ENCODE measurements at places on chromosomes 2 and 18.

GRCh38 chr2:124241-124880 lies 78.1 kb upstream of the FAM110C start:
- no peak for DNase-seq

DNA sequence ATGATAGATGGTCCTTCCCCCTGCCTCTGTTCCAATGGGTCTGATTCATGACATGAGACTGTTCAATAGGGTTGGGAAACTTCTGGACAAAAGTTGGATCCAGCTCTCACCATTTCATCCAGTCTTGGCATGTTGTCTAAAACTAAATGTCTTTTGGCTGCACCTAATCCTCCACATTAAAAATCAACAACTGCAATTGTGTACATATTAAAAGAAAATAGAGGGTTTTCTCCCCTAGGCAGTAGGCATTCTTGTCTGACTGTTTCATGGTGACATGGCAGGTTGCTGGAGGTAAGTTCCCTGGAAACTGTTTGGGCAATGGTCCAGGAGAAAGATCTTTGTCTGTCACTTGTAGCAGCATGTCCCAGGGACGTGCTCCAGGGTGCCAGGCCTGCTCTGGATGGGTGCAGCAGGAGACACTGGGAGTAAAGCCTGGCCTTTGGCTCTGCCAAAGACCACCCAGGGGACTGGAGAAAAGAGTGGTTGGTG lies 135.8 kb downstream of the TCF4 start:
- no peak for DNase-seq

- DNase-seq, result no peak
Observed at GRCh38 chr2:232955856-232956255, 57.2 kb downstream of the NGEF start.

DNA sequence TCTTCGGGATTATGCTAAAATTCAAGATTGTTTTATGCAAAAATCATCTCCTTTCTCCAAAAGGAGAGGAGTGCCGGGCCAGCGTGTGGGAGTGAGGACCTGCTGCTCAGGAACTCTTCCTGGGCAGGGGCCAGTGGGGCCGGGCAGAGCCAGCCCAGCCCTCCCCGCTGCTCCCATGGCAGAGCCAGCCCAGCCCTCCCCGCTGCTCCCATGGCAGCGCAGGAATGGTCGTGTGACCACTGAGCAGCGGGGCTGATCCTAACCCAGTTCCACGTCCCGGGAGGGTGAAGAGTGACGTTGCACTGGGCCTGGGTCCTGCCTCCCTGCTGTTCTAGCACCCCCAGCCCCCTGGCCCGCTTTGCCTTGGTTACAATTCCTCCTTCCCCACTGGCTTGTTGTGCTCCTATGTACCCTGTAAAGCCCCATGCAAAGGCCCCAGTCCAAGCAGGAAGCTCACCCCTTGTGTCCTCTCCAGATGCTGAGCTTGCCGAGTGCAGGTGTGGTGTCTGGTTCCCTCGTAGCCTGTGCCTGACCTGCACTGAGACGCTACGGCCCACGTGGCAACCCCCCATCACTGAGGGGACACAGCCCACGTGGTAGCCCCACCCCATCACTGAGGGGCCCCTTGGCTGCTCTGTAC lies 11.4 kb upstream of the NEU4 start:
- no peak for DNase-seq

- peak; percentile 13 for DNase-seq
Observed at GRCh38 chr2:100246163-100247145, 75.8 kb downstream of the LONRF2 start.

GRCh38 chr2:119723186-119723585 lies 36.5 kb upstream of the PTPN4 start:
- no peak for DNase-seq

DNA sequence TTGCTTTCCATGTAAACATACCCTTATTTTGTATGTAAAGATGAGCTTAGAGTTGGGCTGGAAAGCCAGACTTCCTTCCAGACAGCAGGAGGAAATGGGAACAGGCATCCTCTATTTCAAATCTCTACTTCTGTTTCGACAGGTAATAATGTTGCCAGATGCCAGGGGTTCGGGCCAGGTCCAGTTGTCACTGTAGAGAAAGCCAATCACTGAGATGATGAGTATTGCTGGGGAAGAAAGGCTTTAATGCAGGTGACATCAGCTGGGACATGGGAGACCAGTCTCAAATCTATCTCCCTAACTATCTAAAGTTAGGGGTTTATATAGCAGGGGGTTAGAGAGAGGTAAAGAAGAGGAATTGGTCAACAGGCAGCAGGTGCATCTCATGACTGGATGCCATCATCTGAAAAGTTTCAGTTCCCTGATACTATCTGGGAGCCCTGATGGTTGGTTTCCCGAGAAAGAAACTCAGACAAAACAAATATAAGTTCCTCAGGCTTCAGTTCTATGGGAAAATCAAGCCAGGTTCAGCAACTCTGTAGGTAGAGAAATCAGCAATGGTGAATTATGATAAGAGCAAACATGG lies 9.3 kb upstream of the MTCL1 start:
- no peak for DNase-seq

- no peak for DNase-seq
Observed at GRCh38 chr2:199738727-199739412, 112.1 kb downstream of the FTCDNL1 start.

GRCh38 chr2:33264766-33265165 lies 211.7 kb upstream of the RASGRP3 start:
- DNase-seq, result no peak

DNA sequence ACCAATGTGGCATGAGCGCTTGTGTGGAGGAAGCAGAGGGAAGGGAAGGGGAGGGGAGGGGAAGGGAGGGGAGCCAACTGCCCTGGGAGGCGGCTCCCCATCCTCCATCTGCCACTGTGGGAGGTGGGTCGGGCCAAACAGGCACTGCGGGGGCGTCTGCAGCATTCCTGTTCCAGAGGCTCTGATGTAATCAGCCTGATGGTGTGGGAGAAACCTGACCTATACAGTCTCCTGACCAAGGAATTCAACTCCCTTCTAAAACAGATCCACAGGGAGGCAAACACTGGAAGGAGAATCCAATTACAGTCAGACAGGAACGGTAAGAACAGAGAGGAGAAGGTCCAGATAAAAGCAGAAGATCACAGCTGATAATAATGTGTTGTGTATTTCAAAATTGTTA lies 88.8 kb downstream of the CD8B2 start:
- DNase-seq, result no peak

- no peak for DNase-seq
Observed at GRCh38 chr2:12202313-12203075, 456.1 kb downstream of the LPIN1 start.

- DNase-seq, result no peak
Observed at GRCh38 chr2:120831086-120831485, 95.4 kb downstream of the GLI2 start.

GRCh38 chr18:46158499-46158898 lies 54.3 kb downstream of the HAUS1 start:
- DNase-seq, result no peak

- no peak for DNase-seq
Observed at GRCh38 chr2:135607561-135607960, 76.3 kb downstream of the R3HDM1 start.

GRCh38 chr2:69046221-69046662 lies 33.3 kb downstream of the ANTXR1 start:
- DNase-seq, result no peak

GRCh38 chr2:234478121-234478858 lies 18.6 kb downstream of the ARL4C start:
- DNase-seq, result no peak

- DNase-seq, result no peak
Observed at GRCh38 chr2:142866426-142866825, 11.0 kb upstream of the KYNU start.

- no peak for DNase-seq
Observed at GRCh38 chr2:198080879-198081765, 276.7 kb downstream of the PLCL1 start.

GRCh38 chr2:138490673-138491494 lies 10.7 kb upstream of the SPOPL start:
- no peak for DNase-seq

GRCh38 chr2:164595031-164595430 lies 26.3 kb downstream of the GRB14 start:
- no peak for DNase-seq

DNA sequence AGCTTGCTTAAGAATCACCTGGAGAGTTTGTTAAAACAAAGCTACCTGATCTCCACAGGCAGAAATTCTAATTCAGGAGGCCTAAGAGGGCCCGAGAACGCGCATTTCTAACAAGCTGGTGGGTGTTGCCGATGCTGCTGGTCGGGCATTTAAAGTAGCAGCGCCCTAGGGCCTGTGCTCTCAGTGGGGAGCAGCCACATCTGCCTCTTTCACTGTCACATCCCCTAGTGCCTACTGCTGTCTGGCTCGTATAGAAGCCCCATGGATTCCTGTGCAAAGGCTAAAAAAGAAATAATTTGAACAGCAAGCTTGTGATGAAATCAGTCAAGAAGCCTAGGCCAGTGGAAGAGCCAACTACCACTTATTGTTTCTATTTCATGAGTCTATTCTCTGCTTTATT lies 126.7 kb upstream of the SMIM21 start:
- DNase-seq, result no peak

DNA sequence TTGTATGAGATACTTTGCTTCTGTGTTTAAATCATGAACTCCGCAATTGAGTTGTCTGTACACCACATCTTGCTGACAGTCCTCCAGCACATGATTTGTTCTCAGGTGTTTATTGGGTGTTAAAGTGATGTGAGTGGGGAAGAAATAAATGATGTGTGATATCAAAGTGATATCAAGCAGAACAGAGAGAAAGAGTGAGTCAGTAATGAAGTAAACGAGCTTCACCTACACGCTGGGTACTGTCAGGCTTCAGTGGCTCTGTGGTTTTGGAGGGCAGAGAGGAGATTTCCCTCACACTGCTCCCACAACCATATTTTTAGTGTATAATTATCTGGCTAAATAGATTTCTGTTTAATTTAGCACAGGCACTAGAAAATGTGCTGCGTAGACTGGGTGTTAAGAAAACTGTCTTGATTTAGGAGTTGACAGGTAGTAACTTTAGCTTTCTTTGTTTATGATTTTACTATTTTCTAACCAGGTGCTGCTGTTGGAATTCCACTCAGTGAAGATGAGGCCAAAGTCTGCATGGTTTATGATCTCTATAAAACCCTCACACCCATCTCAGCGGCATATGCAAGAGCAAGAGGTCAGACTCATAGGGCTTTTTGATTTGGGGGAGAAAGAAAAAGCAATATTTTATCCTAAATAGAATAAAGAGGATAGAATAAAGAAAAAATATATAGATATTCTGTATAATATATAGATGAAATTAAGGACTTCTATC lies 21.2 kb downstream of the ATIC start:
- no peak for DNase-seq

DNA sequence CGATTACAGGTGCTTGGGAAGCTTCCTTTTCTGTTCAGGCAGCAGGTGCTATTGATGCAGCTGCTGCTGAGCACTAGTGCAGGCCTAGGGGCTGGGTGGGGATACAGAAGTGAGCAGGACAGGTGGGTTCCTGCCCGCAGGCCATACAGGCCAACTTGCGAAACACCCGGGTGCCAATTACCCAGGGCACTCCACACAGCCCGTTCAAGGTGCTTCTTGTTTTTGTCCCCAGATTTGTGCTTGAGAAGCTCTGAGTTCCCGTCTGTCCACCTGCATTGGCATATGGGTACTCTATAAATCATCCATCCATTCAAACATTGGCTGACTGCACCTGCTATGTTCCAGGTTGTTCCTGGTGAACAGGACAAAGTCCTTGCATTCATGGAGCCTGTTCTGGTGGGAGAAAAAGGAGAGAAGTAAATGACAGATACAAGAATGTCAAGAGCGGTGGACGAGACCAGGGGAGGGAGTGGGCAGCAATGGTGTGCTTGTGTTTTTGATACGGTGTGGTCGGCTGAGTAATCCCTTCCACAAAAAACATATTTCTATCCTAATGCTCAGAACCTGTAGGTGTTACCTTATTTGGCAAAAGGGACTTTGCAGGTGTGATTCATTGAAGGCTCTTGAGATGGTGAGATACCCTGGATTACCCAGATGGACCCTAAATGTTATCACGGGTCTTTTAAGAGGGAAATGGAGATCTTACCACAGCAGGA lies 31.4 kb downstream of the SH3BP4 start:
- DNase-seq, result no peak

DNA sequence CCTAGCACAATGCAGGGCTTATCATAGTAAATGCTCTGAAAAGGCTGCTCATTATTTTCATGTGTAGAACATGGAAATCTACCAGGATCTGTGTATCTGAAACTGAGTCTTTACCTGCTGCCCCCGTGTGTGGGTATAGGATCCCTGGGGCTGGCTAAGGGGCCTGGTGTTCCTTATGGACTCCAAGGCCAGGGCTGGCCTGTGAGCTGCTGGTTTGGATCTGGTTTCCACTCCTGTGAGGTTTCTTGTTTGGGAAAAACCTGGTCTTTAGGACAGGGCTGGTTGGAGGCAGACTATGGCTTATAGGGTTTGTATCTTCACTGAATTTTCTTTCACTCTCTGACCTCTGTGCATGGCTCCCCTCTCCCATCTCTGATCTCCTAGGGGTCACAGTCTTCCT lies 80.8 kb downstream of the DYSF start:
- DNase-seq, result no peak

GRCh38 chr2:167406558-167406957 lies 518.3 kb downstream of the XIRP2 start:
- no peak for DNase-seq

DNA sequence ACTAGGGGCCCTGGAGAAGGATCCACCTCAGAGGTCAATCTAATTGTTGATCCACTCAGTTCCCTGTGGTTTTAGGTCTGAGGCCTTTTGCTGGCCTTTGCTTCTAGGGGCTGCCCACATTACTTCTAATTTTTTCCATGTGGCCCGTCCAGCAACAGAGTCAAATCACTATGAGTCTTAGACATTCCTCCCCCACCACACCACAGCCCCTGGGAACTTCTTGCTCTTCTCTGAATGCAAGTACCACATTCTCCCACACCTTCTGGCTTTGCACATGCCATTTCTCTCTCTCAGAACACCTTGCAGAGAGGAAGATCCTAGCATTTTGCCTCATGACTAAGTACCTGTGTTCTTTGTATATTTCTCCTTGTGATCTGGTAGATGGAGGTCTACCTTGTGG lies 286.9 kb downstream of the SETBP1 start:
- DNase-seq, result no peak

GRCh38 chr18:13272416-13272815 lies 53.9 kb downstream of the LDLRAD4 start:
- DNase-seq, result no peak

- no peak for DNase-seq
Observed at GRCh38 chr18:35389095-35389618, 12.0 kb upstream of the ZNF396 start.

GRCh38 chr2:193240752-193241151 lies 1046.0 kb upstream of the TMEFF2 start:
- DNase-seq, result no peak

GRCh38 chr18:60406721-60407120 lies 34.1 kb upstream of the MC4R start:
- no peak for DNase-seq

- DNase-seq, result no peak
Observed at GRCh38 chr18:75478996-75479880, 51.7 kb upstream of the SMIM21 start.

- DNase-seq, result no peak
Observed at GRCh38 chr2:55090702-55091101, 40.5 kb upstream of the RTN4 start.

- DNase-seq, result no peak
Observed at GRCh38 chr18:58257461-58257860, 213.4 kb downstream of the NEDD4L start.

- DNase-seq, result no peak
Observed at GRCh38 chr2:166234112-166234846, 106.5 kb upstream of the SCN1A start.

GRCh38 chr2:127681288-127681804 lies 6.0 kb upstream of the LIMS2 start:
- no peak for DNase-seq

- DNase-seq, result peak; percentile 15
Observed at GRCh38 chr2:197804758-197805714, 643 bp downstream of the PLCL1 start.

All from stimulated activated CD4-positive, alpha-beta T cell treated with anti-CD3 and anti-CD28 coated beads, Interleukin-12 subunit alpha, Interleukin-12 subunit beta, amount 100 ng/mL, for 24 hours (primary cell).